ENCODE measurements at places on chromosomes 13 and 19.

- DNase-seq = no peak
These were observed 89.9 kb downstream of the STK24 start for GRCh38 chr13:98487016-98487415.

GRCh38 chr13:32173881-32174280, 141.3 kb downstream of the ZAR1L start:
- no peak for DNase-seq

DNA sequence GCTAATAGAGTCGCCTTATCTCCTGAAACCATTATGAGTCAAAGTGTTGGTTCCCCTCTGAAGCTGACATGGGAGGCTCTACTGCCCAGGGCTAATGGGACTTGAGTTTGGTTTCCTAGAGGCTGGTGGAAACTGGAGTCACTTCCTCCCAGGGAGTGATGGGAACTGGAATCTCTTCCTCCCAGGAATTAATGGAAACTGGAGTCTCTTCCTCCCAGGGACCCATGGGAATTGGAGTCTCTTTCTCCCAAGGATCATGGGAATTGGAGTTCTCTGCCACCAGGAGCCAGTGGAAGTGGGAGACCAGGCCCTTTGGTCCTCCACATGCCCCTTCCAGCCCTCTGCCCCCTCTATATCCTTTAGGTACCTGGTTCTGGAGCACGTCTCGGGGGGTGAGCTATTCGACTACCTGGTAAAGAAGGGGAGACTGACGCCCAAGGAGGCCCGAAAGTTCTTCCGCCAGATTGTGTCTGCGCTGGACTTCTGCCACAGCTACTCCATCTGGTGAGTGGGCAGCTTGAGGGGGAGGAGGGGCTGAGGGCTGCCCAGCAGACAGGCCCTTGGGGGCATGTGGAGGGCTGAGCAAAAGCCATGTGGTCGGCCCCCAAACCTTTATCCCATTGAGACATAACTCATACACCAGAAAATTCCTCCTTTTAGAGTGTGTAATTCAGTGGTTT, 5.5 kb downstream of the BRSK1 start:
- no peak for DNase-seq

- no peak for DNase-seq
These were observed 135.6 kb downstream of the RNF17 start for GRCh38 chr13:24899601-24900000.

DNA sequence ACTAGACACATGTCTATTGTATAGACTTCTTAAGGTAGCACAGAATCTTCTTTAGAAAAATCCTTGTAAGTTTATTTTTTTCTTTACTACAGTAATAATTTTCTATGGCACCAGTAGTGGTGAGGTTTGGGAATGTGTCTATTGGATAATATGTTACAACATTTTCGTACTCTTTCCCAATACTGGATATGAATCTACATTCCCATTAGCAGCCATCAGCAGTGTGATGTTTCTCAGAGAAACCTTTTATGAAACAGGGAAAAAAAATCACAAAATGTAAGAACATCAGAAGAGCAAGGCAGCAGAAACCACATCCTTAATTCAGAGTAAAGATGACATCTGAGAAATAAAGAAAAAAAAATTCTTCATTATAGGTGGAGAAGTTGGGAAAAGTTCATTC, 83.3 kb downstream of the POSTN start:
- DNase-seq = no peak

GRCh38 chr19:1474011-1474764, 4.8 kb downstream of the C19orf25 start:
- no peak for DNase-seq

GRCh38 chr13:20856650-20857049, 45.9 kb downstream of the XPO4 start:
- DNase-seq = no peak

DNA sequence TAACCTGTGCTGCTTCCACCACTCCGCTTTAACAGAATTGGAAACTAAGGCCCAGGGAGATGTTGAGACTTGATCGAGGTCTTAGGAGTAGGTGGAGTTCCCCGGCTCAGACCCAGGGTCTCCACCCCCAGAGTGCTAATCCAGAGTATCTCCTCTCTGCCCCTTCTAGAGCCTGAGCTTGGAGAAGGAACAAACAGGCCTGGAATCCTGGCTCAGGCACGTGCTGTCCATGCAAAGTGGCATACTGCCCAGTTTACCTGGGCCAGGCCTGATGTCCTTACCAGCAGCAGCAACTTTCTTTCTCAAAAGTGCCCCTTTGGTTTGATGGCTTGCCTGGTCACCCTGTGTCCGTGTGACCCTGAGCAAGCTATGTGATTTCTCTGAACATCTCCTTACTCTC, 3.7 kb downstream of the SYNGR4 start:
- DNase-seq = no peak
